ENCODE measurements at places on chromosomes 6 and 20.

GRCh38 chr20:45685896-45686295 lies 15.9 kb upstream of the WFDC11 start:
- no peak for DNase-seq

DNA sequence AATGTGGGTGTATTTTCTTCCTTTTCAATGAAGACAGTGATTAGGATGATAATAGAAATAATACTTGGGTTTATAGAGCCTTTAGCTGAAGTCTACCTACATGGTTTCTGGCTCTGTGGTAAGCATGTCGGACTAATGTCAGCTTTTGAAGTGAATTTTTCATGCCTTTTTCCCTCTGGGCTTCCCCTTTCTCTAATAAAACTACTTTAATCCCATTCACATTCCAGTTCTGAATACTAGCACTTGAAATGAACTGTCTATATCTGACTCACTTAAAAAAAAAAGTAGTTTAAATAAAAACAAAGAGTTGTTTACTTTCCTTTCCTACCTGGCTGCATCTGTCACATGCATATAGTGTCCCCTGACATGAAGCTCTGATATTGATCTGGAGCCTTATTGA lies 545.9 kb upstream of the FLRT3 start:
- DNase-seq = no peak

DNA sequence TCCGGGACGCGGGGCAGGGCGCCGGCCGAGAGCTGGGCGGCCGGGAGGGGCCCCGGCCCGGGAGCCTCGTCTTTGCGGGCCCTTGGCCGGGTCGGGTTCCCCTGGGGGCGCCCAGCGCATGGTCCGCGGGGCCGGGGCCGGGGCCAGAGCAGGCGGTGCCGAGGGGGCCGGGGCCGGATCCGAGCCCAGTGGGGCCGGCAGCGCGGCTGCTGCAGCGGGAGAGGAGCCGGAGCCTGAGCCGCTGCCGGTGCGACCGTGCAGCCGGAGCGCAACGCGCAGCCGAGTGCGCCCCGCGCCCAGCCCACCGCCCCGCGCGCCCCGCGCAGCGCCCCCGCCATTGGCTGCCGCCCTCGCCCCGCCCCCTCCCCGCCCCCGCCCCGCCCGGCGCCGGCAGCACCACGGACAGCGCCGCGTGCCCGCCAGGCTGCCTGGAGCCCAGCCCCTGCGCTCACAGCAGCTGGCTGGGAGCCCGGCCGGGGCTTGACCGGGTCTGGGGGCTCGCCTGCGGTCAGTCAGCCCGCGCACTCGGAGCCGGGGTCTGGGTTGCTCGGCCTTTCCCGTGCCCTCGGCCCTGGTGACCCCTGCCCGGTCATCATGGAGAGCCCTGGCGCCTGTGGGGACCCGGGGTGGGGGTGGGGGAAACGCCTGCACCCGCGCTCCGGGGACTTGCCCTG lies at the start of gene HRH3:
Gene HRH3 (minus strand): TSS at position 287 of the 674 bp plus-strand sequence. CDS start 308 bp downstream, outside the sequence.
- DNase-seq = peak; percentile 24

- DNase-seq = no peak
These were observed 8.4 kb upstream of the STK35 start for GRCh38 chr20:2093159-2093781.

GRCh38 chr6:169019727-169020491 lies 233.7 kb downstream of the THBS2 start:
- DNase-seq = no peak

GRCh38 chr6:31041372-31041974 lies 31.2 kb downstream of the MUC22 start:
- DNase-seq = no peak

GRCh38 chr6:15754035-15754705 lies 91.3 kb upstream of the DTNBP1 start:
- no peak for DNase-seq

- DNase-seq = no peak
These were observed 441.1 kb upstream of the ARID1B start for GRCh38 chr6:156336089-156336488.

- no peak for DNase-seq
These were observed 10.4 kb upstream of the ZFAND3 start for GRCh38 chr6:37809197-37809543.

DNA sequence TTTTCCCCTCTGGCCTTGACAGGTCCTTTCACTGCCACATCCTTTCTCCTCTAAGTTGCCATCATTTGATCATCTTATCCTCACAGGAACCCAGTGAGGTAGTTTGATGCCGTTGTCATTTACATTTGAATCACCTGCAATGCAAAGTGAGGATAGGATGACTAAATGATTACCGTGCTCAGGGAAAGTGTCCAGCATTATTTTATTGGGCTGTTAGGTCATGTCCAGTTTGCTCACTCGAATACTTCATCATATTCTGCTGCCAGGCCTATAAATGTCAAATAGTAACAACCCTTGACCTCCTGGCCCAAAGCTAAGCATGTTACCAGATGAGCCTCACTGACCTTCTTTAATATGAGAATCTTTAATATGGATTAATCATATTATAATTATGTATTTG lies 1068.7 kb upstream of the FLRT3 start:
- no peak for DNase-seq
